ENCODE measurements at places on chromosomes 7 and 10.

DNA sequence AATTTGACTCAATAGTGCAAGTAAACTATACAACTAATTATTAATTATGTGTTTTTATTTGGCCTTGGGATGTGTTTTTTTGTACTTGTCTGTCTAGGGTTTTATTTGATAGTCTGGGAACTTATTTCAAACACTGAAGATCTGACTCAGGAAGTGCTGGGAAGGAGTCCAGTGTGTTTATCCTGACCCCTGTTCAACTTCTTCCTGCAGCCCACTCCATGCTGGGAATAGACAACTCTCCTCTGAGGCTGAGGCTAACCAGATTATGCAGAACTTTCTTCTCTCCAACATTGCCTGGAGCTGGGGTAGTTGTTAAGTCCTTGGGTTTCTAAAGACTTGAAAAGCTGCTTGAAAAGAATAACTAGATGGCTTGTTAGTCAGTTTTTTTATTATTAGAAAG, 6.9 kb downstream of the CISD1 start:
- no peak for DNase-seq

DNA sequence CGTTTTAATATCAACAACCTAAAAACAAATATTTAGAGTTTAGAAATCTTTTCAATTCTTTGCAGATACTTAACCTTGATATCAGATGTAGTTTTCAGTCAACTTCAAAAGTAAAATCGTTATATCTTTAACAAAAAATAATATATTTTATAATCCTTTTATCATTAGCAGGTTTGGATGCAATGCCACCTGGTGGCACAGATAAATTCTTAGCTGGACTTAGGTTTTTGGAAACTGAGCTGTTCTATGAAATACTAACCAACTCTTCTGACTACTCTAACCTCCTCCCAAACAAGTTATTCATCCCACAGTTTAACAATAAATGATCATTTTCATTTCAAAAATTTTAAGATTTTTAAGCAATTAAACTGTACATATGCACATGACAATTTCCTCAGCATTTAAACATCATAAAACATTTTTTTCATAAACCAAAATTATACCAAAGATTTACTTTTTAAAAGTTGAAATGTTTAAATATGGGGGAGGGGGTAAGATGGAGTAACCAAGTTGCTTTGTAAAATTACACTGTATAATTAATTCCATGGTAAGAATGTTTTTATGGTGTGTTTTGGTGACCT, 56.9 kb downstream of the HIBADH start:
- no peak for DNase-seq

DNA sequence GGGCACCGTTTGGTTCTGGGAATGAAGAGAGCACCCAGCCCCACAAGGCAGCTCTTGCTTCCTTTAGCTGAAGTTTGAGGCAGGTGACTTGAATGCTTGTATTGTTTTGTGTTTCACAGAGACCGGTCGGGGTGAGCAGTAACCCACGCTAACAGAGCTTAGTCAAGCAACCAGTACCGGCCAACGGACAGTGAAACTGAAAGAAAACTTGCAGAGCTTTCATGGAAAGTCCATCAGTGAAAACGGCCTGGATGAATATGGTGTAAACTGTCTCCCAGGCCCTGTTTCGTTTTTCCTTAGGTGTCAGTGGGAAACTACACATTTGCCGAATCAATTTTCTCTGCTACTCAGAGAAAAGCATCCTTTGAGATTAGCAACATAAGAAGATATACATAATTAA, 101.1 kb downstream of the LYZL1 start:
- DNase-seq, result no peak

GRCh38 chr10:50540826-50541122, 83.0 kb downstream of the SGMS1 start:
- no peak for DNase-seq

DNA sequence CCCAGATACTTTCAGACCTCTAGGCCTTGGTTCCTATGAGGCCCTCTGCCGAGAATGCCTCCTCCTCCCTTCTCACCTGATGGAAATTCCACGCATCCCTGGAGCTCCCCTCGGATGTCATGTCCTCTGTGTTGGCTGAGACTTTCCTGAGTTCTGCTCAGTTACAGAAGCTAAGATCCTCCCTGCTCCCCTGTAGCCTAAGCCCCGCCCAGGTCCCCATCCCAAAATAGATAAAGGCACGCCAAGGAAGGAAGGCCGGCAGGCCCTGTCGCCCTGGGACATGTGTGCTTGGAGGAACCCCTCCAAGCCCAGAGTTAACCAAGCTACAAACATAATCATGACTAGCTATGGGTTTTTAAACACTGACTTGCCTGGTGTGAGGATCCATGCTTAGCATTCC, 123.5 kb downstream of the SORBS1 start:
- no peak for DNase-seq

- DNase-seq, result no peak
Measured at GRCh38 chr7:73391396-73391795, 42.2 kb upstream of the FZD9 start.

Data from SK-N-DZ (cell line).